Fibroblast of gingiva (primary cell): ENCODE measurements at places on chromosomes 3 and 15.
A peak's percentile ranks its signal among the peaks of the same experiment; 100 is the strongest.

DNA sequence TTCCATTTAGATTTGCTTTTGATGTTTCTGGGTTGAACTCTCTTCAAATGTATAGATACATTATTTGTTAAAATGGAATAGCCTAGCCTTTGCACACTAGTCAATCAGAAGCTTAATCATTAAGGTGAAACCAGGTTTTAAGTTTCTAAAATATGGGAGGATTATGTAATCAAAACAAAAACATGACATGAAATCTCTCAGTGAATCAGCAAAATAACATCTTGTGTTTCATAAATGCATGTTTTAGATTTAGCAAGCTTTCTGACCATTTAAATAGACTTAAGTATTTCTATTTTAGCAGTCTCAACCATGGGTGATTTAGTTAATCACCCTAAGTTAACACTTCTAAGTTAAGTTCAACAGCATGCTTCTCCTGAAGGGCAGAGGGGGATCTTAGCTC lies 11.3 kb downstream of the GTF2E1 start:
- DNase-seq, result peak; percentile 44

GRCh38 chr3:58352626-58353025 lies 19.9 kb downstream of the PXK start:
- DNase-seq, result no peak

DNA sequence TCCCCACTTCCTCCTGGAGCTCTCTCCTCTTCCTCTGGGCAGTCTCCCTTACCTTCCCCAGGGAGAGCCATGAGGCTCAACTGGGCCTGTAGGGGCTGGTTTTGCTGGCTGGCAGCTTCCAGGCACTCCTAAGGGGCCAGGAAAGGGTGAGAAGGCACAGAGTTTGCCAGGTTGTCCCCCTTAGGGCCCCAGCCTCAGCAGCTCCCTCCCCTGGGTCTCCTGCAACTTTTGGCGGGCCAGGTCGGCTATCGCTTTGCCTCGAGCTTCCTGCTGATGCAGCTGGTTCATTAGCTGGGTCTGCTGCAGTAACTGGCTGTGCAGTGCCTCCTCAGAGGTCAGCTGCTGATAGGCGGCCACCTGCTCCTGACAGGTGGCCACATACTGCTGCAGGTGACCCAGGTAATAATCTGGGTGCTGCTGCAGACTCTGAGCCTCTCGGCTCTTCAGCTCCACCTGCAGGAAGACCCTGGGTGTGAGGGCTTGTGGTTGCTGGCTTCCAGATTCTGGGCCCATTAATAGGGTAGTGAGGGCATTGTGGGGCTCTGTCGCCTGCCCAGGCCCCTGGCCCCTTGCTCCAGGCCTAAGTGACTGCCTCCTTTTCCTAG lies 29.7 kb upstream of the OR4F6 start:
- DNase-seq, result no peak

- DNase-seq, result no peak
Observed at GRCh38 chr3:183439515-183439914, 11.1 kb upstream of the MCF2L2 start.

GRCh38 chr3:177352424-177352823 lies 155.1 kb upstream of the TBL1XR1 start:
- no peak for DNase-seq

DNA sequence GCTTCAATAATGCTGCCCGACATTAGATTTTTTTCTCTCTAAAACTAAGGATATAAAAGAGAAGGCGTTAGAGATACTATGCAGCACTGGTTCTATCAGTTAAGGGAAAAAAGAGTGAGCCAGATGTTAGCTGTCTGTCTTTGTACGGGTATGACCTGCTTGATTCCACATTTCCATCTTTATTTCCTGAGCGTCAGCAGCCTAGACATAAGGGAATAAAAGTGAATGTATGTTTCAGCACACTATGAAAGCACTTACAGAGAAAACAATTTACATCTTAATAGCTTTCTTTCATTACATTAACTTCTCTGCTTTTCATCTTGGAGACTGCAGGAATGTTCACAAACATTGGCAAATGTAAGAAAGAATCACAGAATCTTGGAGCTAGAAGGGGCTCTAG lies 319.3 kb downstream of the CTNNB1 start:
- DNase-seq, result no peak

GRCh38 chr3:130755666-130756065 lies 9.0 kb upstream of the PIK3R4 start:
- DNase-seq, result no peak

GRCh38 chr3:128289534-128289933 lies 136.3 kb downstream of the EEFSEC start:
- no peak for DNase-seq

DNA sequence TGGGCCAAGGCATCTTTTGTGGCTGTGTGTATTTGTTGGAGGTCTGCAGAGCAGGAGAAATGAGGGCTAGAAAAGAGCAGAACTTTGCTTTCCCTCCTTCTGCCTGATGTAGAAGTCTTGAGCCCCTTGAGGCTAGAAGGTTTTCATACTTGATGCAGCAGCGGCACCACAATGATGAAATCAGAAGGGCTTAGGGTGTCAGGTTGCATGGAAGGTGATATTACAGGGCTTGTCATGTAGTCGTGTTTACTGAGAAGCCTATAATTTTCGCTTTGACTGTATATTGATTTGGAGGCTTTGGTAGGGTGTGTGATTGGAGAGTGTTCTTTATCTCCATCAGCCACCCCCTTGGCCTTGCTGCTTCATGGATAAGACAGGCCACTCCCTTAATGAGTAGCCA lies 339.8 kb downstream of the THSD4 start:
- DNase-seq, result no peak

GRCh38 chr3:126056681-126057500 lies 27.0 kb downstream of the SLC41A3 start:
- DNase-seq, result no peak
